ENCODE measurements at places on chromosomes 4 and X.

DNA sequence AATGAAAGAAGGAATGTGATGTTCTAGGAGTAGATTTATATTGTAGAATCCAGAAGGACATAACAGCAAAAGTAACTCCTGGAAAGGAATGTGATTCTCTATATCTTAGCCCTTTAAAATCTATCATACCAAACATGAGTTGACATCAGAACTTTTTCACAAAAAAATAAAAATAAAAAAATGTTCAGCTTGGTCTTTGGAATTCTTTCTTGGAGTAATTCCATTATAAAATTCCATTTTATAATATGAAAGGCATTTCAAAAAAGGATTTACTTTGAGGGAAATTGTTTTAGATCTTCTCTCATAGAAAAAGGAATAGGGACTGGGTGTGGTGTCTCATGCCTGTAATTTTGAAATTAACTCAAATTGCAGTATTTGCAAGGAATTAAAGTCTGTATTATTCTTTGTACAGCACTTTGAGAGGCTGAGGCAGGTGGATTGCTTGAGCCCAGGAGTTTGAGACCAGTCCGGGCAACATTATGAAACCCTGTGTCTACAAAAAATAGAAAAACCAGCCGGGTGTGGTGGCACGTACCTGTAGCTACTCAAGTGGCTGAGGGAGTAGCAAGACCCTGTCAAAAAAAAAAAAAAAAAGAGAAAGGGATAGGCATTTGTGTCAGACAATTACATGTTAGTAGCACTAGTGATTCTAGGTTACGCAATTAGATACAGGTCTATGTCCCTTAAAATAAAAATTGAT is 134.9 kb downstream of the SLC4A4 start:
- DNase-seq, result no peak

DNA sequence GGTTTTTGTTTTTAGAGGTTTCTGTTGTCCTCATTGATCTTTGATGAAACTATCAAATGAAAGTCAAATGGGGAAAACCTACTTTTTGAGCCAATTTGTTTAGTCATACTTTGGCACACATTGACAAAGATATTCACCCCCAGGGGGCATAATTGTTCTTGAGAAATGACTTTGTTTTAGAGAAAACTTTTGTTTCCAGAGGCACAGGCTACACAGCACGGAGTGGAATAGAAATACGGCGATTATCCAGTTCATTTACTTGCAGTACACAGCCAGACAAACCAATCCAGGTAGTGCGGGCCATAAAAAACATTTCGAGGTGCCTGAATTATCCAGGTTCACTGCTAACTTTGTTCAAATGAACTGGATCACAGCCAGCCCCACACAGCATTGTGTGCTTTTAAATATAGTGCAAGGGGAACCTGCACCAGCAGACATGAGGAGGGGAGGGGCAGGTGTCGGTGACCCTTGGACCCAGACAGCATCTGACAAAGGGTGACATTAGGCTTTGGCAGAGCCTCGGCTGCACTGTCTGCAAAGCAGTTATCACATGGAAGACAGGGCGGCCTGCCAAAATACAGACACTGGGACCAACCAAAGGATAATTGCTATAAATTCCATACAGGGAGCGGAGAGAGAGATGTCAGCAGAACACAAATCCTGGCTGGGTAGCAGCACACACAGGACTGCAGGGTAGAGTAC is 179.6 kb upstream of the NOCT start:
- no peak for DNase-seq

DNA sequence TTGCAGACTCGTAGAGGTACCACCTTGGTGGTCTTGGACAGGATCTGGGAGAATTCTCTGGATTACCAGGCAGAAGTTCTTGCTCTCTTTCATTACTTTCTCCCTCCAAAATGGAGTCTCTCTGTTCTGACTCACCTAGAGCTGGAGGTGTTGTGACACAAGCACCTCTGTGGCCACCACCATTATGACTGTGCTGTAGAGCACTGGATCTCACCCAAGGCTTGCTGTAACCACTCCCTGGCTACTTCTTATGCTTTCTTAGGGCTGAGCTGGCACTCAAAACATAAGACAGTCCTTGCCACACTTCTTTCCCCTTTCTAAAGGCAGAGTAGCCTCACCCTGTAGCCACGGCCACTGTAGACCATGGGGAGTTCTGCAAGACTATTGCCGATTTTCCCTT is 296.6 kb upstream of the DIPK2B start:
- DNase-seq, result no peak

DNA sequence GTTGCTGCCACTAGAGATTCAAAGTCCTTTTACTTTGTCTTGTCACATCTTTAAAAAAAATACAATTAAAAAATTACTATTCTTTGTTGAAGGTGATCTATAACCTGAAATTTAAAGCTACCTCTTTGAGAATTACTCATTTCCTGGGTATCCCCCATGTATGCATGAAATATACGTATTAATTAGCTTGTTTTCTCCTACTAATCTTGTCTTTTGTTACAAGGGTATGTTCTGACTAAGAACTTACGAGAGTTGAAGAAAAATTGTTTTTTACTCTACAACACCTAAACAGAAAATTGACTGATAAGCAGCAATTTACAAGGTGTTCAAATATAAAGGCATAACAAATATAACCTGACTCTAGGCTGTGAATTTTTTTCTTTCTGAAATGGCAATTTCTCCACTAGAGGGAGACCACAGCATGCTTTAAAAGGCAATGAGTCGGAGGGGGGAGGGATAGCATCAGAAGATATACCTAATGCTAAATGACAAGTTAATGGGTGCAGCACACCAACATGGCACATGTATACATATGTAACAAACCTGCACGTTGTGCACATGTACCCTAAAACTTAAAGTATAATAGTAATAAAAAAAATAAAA is 249.6 kb downstream of the OPHN1 start:
- DNase-seq, result no peak

- no peak for DNase-seq
Measured at GRCh38 chrX:23003116-23003515, 3.4 kb downstream of the DDX53 start.

DNA sequence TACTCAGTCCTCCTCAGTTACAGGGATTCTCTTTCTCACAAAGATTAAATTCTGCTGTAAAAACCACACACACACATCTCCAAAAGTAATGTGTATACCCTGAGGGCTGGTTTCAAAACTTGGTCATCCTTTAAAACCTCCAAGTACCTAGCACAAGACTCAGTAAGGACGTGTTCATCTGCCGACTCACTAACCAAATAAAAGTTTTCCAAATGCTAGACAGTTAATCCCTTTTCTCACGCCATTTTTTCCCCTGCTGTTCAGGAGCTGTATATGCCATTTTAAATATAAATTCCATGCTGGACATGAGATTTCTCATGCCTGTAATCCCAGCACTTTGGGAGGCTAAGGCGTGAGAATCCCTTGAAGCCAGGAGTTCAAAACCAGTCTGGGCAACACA is 3.9 kb upstream of the SAT1 start:
- DNase-seq, result no peak

DNA sequence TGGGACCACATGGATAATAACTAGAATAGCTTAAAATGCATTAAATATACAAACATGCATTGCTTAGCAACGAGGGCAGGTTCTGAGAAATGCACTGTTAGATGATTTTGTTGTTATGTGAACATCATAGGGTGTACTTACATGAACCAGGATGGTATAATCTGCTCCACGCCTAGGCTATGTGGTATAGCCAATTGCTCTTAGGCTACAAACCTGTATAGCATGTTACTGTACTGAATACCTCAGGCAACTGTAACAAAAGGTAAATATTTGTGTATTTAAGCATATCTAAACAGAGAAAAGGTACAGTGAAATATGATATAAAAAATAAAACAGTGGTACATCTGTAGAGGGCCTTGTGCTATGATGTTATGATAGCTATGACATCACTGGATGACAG is 169.2 kb upstream of the IL15 start:
- DNase-seq, result no peak

GRCh38 chrX:137425273-137425902 is 140.5 kb upstream of the ZIC3 start:
- DNase-seq, result no peak

- DNase-seq, result no peak
Measured at GRCh38 chr4:98503676-98504075, 154.7 kb downstream of the TSPAN5 start.

DNA sequence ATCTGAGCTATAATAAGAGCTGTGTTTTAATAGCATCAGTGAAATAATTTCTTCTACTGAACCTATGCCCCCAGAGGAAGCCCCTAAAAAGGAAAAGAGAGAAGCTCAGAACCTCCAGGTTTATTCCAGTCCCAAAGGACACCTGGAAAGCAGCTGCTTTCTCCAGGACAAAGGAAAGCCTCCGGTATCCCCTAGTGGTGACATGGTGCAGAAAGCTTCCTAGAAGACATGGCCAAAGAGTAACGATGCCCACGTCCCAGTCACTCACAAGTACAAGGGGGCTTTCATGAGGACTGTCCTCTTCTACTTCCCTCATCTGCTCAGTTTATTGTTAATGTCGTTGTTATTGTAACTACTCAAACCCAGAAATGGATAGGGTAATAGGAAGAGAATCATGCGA is 343.9 kb downstream of the UNC5C start:
- no peak for DNase-seq

- no peak for DNase-seq
Measured at GRCh38 chrX:3166670-3167455, 125.6 kb downstream of the ARSF start.

DNA sequence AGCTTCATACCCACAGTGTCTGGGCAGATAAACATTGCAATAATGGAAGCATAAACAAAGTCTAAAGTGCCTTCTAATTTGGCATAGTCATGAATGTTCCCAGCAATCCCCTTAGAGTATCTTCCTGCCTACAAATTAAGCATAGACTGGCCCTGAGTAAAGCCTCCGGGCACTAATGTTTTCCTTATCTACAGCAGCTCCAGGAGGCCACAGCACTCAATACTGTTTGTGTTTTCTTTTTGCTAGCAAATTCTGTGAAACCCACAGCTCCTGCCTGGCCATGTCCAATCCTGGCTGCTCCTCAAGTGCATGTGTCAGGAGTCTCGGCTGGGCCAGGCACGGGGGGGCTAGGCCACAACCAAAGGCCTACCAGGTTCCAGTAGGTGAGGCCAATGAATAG is 102.7 kb upstream of the TBC1D9 start:
- no peak for DNase-seq

- DNase-seq, result no peak
Measured at GRCh38 chr4:86307432-86307831, 52.4 kb downstream of the MAPK10 start.

DNA sequence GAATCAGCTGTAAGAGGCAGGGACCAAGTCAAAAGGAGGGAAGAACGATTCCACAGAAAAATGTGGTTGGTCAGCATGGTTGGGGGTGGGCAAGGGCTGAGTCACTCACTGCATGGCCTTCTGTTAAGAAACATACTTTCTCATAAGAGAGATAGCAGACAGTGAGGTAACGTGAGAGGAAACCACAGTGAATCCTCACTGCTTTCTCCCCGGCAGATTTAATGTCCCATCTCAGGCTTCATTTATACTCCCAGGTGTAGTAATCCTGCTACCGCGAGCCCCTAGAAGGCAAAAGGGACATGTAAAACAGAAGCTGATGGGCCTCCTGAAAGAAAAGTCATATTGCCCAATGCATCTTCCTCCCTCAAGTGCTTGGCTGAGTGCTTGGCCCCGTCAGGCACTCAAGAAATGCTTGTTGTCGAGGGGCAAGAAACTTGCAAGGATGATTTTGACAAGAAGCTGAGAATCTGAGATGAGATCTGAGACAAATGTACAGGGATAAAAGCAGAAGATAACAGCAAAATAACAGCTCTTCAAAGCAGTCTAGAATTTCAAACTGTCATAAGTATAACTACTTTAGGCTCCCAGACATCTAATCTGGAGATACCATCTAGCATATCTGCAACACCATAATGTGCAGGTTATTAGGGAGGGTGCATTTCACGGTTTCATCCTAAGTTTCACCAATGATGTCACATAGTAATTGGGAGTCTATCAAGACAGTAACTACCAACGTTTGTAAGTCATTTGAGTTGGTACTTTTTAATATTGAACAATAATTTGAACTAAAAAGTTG is 40.2 kb downstream of the SH3KBP1 start:
- peak; percentile 43 for DNase-seq

GRCh38 chr4:74545448-74545847 is 100.5 kb downstream of the AREG start:
- no peak for DNase-seq

GRCh38 chr4:40448875-40449274 is 113.7 kb downstream of the CHRNA9 start:
- DNase-seq, result no peak

DNA sequence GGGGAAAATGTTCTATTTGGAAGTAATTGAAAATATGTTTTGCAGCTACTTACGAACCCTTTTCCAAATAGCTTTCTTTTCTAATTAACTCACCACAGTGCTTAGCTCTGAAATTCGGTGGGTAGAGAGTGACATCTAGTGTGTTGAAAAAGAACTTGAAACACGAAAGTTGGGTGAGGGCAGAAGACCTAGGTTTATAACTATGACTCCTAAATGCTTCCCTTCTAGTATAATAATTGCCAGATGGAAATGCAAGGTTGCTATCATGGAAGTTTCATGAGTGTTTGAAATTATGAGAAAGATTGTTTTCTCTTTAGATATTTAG is 77.3 kb upstream of the NOCT start:
- DNase-seq, result no peak

- no peak for DNase-seq
Measured at GRCh38 chr4:89640620-89641366, 196.2 kb downstream of the SNCA start.

- DNase-seq, result no peak
Measured at GRCh38 chr4:138223231-138223910, 18.8 kb downstream of the SLC7A11 start.

- no peak for DNase-seq
Measured at GRCh38 chr4:23060776-23061175, 368.0 kb downstream of the GBA3 start.

DNA sequence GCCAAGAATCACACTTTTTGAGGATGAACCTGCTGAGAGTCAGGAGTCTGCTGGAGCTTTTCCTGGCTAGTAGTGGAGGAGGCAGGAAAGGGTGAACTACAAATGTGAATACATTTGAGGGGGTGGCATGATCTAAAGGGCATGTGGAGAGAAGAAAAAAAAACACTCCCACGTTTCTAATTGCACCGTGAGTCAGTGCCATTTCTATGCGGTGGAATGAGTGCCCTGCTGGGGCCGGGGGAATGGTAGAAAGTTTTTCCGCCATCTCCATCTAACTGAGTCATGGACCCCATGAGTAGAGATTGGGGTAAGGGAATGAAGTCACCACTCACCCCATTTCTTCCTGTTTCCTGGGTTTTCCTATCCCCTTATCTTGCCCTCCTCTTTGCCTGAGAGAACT is 19.8 kb downstream of the BEX3 start:
- DNase-seq, result no peak

GRCh38 chr4:147339100-147339499 is 141.8 kb upstream of the EDNRA start:
- no peak for DNase-seq

DNA sequence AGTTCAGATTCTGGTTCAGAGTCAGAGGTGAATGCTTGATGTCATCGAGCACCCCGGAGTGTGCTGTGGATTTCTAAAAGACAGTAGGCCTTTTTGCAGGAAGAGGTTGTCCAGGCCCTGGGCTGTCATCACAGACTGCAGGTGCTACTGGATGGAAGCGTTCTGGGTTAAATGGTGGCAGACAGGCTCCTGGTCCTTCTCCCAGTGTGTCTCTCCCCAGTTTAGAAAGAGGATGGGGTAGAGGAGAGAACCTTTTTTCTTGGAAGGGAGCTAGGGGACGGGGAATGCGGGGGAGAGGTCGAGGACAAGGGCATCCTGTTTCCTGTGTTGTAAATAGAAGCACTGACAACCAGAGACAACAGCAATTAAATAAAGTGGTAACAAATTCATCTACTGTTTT is 102.3 kb upstream of the NUDT6 start:
- no peak for DNase-seq

- DNase-seq, result no peak
Measured at GRCh38 chr4:174133551-174133950, 149.9 kb downstream of the FBXO8 start.
